ENCODE measurements at places on chromosomes 16 and 17.
A peak's percentile ranks its signal among the peaks of the same experiment; 100 is the strongest.

GRCh38 chr16:57639172-57639887 is 10.9 kb downstream of the ADGRG1 start:
- DNase-seq, result no peak

DNA sequence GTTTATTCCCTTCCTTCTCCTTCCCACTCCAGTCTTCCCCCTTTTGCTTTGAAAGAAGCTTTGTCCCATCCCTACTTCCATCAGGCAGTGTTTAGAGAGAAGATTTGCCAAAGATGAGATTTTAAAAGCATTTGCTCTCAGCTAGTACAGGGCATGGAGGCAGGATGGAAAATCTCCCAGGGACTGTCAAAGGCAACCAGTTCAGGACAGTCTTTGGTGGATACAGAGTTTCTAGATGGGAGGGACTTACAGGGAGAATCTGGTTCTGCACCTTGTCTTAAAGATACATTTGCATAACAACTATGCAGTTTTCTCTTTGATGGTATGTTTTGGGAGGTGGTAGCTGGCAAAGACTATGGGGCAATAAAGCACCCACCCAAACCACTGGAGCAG is 26.2 kb downstream of the CHD9 start:
- DNase-seq, result no peak

DNA sequence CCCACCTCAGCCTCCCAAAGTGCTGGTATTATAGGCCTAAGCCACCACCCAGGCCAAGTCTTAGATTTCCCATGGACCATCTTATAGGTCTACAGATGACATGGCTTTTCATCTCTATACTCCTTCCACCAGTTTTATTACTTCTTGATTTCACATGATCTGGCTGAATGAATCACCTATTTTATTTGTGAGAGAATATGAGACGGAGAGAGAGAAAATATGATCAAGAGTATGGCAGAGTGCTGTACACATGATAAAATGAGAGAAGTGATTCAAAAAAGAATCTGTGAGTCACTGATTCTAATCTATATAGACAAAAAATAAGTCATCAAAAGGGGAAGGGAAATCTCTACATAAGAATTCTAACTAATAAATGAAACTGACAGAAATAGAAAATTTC is 13.7 kb downstream of the ACSM1 start:
- DNase-seq, result no peak

DNA sequence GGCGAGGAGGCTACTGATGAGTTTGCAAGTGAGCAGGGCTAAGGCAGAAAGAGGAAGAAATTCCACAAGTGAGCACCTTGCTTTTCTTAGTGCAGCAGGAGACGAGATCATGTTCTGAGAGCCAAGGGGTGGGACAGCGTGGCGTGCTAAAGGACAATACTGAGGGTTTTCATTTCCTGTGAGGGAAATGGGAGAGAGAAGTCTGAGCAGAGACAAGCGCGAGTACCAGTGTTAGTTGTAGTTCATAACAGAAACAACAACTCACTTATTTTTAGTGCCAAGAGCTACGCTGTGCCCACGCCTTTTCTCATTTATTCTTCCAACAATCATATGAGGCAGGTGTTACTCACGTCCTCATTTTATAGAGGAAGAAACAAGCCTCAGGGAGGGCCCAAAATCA is 2.3 kb downstream of the SPACA3 start:
- DNase-seq, result no peak

- no peak for DNase-seq
These were observed 76.7 kb downstream of the PLD6 start for GRCh38 chr17:17129466-17129865.

GRCh38 chr17:1482680-1483079 is 9.8 kb downstream of the MYO1C start:
- no peak for DNase-seq

GRCh38 chr16:88478889-88479792 is 26.1 kb downstream of the ZFPM1 start:
- DNase-seq, result no peak

- no peak for DNase-seq
These were observed 56.3 kb downstream of the CREBBP start for GRCh38 chr16:3824121-3824795.

DNA sequence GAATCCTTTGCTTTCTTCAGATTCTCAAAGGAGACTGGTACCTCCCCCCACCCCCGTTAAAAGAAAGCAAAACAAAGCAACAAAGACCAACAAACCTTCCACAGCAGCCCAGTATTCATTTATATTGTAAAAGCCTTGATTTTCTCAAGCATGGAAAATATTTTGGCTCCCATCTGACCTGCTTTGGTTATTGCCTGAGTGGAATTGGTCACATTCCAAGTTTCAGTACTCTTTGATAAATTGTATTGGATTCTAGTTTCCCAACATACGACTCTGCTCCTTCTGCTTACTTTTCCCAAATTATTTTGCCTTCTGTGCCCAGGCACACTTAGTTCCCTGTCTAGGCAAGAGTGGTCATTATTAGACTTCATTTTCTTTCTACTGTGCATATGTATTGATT is 1.3 kb downstream of the ABCC11 start:
- DNase-seq, result no peak

DNA sequence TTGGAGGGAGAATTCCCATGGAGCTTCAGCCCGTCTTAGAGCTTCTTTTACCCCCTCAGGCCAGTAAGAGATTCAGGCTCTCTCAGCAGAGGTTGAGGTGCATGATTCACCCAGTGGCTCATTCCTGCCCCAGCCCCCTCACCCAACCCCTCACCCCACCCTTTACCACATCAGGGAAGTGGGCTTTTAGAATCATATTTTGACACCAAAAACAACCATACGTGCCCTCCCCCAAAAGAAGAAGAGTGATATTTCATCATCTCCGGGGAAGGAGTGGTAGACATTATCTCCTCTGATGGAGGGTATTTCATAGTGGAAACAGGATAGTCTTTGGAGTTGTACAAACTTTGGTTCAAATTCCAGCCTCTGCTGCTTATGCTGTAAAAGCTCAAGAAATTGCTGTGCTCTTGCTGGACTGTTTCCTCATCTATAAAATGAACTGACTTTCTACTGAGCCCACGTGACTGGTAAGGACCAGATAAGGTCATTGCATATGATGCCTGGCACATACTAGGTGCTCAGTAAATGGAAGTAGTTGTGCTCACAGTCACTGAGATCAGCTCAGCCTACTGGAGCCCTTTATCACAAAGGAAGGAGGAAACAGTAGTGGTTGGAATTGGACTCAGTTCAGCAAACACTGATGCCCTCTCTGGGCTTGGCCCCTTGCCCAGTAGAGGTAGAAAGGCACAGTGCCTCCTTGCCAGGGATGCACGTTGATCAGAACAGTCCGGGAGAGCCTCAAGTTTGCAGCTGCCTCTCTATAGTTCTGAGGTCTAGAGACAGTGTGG is 18.3 kb upstream of the CCL5 start:
- DNase-seq, result peak; percentile 41

DNA sequence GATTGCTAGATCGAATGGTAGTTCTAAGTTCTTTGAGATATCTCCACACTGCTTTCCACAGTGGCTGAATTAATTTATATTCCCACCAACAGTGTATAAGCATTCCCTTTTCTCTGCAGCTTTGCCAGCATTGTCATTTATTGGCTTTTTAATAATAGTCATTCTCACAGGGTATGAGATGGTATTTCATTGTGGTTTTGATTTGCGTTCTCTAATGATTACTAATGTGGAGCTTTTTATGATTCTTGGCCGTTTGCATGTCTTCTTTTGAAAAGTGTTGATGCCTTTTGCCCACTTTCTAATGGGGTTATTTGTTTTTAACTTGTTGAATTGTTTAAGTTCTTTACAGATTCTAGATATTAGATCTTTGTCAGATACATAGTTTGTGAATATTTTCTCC is 36.5 kb upstream of the BCAS3 start:
- DNase-seq, result no peak

GRCh38 chr16:25838724-25839186 is 147.0 kb downstream of the HS3ST4 start:
- peak; percentile 63 for DNase-seq

- no peak for DNase-seq
These were observed 59.3 kb downstream of the TMEM132E start for GRCh38 chr17:34638526-34639260.

- no peak for DNase-seq
These were observed 37.8 kb downstream of the MEAK7 start for GRCh38 chr16:84466692-84467091.

DNA sequence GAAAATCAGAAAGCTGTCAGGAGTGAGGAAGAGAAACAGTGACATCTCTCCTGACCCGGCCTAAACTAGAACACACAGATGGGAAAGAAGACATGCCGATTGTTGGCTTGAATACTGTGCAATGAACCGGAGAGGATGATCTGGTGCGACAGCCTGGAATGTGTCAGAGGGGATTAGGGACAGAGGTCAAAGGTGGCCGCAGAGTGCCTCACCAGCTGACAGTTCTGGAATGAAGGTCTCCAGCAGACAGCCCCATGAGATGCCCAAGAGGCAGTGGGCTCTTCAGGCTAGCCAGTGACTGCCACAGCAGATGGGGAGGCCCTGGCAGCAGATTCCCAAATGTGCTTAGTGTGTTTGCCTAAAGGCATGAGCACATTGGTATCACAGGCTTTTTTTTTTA is 623.2 kb downstream of the CDH8 start:
- no peak for DNase-seq

GRCh38 chr16:75238853-75239541 is 12.4 kb downstream of the BCAR1 start:
- DNase-seq, result no peak

- DNase-seq, result no peak
These were observed 87.0 kb downstream of the DNAH17 start for GRCh38 chr17:78490156-78490555.

DNA sequence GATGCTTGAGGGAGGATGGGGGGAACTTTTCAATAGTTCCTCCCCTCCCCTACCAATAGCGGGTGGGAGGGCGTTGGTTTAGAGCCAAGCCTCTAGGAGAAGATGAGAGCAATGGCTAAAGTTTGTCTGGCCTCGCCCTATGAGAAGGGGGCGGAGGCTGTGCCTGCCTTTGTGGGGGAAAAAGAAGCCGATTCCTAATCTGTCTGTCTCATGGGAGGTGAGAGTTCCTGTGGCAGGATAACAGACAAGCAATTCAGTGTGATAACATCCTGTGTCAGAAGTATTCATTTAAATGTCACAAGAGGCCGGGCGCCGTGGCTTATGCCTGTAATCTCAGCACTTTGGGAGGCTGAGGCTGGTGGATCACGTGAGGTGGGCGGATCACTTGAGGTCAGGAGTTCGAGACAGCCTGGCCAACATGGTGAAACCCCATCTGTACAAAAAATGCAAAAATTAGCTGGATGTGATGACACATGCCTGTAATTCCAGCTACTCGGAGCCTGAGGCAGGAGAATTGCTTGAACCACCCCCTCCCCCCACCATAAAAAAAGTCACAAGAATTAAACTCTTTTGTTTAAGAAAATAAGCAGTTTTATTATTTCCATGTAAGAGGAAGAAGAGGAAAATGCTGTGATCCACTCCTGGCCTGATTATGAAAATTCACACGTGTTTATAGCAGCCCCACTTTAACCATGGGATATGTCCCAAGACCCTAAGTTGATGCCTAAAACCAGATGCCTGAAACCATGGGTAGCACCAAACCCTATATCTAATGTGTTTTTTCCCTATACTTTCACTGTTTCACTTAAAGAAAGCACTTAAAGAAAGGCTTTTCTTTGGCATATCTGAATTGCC is 1.7 kb downstream of the SLFN5 start:
- peak; percentile 9 for DNase-seq

GRCh38 chr17:2449486-2449885 is 48.6 kb upstream of the MNT start:
- no peak for DNase-seq

GRCh38 chr16:76428858-76429257 is 151.7 kb downstream of the CNTNAP4 start:
- DNase-seq, result peak; percentile 75

DNA sequence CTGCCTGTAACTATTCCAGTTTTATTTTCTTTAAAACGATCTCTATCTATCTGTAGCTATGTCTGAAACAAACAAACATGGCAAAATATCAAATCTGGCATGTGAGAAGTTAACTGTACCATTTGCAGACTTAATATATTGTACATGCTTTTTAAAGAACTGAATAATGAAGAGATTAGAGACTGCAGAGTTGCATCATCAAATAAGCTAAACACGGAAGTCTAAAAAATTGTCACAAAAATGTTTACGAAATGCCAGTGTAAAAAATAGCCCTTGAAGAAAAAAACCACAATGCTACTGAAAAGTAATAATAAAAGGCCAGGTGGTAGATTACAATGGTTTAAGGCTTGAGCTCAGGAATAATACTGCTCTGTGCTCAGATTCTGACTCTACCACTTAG is 43.1 kb downstream of the HS3ST3A1 start:
- no peak for DNase-seq

GRCh38 chr16:85400305-85401205 is 212.6 kb upstream of the GSE1 start:
- no peak for DNase-seq

GRCh38 chr17:72571813-72572396 is 451.1 kb downstream of the SOX9 start:
- no peak for DNase-seq

- no peak for DNase-seq
These were observed 19.0 kb downstream of the ABR start for GRCh38 chr17:1160591-1161390.

GRCh38 chr16:87924041-87924810 is 12.1 kb downstream of the CA5A start:
- DNase-seq, result peak; percentile 82

DNA sequence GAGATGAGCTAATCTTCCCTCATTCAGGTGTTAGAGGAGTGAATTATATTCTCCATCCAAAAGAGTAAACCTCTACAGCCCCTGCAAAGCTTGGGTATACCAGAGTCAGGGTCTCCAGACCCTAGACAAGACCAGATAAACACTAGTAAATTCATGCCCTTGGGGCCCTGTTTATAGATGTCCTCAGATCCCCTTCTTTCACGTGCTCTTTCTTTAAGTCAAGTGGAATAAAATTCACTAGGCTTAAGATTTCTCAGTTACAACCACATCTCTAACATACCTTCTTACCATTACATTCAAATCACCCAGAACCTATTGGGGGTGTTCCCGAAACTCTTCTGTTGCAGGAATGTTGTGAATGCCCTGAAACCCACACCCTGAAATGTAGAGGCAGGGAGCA is 2.2 kb upstream of the C17orf58 start:
- no peak for DNase-seq

DNA sequence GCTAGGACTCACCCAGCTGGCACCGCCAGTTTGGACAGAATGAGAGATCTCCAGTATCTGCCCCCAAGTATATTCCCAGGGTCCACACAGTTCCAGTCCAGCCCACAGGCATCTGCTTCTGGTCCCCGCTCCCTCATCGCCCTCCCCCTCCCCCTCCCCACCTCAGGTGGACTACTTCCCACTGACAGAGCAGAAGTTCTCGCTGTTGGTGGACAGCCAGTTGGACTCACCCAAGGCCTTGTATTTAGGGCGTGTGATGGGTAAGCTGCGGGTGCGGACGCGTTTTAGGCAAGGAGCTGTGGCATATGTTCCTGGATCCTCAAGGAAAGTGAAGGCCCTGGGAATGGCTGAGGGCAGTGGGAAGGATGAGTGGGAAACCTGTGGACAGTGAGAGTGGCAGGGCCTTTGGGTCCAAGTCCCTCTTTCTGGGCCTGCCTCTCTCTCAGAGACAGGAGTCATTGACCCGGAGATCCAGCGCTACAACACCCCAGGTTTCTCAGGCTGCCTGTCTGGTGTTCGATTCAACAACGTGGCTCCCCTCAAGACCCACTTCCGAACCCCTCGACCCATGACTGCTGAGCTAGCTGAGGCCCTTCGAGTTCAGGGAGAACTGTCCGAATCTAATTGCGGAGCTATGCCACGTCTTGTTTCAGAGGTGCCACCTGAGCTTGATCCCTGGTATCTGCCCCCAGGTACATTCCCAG is 14.9 kb downstream of the CNTNAP1 start:
- no peak for DNase-seq

- peak; percentile 29 for DNase-seq
These were observed 24.4 kb upstream of the CRYM start for GRCh38 chr16:21302454-21302853.

All from DMS153 (cell line).